ENCODE measurements at places on chromosomes 1 and 21.

GRCh38 chr1:155979597-155980343 lies 1.4 kb upstream of the ARHGEF2 start:
- no peak for DNase-seq

DNA sequence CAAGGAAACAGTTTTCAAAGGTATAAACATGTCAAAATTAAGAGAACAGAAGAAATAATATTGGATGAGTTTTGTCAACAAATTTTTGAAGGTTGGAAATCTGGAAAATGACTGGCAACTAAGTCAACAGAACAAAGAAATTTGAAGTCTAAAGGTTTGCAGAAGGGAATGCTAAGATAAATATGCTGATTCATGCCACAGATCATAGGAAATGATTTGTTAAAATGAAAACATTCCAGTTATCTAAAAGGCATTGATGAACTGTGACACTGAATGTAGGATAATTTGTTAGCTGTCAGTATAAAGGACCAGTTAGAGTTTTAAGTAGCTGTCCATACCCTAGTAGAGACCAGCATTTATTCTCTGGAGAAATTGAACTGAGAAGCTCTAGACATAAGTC lies 157.9 kb upstream of the CHRM3 start:
- no peak for DNase-seq

DNA sequence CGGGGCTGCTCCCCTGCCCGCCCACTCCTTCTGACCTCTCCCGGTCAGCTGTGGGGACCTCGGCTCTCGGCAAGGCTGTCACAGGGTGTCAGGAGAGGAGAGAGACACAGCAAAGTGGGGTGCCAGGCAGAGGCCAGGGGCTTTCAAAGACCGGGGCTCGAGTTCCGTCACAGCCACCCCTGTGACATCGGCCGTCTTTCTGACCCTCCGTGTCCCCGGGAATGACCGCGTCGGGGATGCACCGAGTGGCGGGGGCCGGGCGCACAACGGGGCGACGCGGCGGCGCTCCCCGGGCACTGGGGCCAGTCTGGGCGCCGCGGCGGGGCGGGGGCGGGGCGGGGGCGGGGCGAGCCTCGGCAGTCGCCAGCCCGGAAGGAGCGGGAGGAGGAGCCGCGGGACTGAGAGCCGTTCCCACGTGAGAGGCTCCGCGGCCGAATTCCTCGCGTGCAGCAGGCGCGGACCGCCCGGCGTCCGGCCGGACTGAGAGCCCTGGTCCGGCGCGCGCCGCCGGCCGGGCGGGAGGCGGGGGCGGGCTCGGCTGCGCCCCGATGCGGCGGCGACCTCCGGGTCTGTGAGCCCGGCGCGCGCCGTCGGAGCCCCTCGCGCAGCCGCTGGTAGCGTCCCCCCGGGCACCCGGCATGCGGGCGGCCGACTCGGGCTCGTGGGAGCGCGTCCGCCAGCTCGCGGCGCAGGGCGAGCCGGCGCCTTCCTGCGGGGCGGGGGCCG lies 229.7 kb upstream of the TMEM51 start:
- no peak for DNase-seq

DNA sequence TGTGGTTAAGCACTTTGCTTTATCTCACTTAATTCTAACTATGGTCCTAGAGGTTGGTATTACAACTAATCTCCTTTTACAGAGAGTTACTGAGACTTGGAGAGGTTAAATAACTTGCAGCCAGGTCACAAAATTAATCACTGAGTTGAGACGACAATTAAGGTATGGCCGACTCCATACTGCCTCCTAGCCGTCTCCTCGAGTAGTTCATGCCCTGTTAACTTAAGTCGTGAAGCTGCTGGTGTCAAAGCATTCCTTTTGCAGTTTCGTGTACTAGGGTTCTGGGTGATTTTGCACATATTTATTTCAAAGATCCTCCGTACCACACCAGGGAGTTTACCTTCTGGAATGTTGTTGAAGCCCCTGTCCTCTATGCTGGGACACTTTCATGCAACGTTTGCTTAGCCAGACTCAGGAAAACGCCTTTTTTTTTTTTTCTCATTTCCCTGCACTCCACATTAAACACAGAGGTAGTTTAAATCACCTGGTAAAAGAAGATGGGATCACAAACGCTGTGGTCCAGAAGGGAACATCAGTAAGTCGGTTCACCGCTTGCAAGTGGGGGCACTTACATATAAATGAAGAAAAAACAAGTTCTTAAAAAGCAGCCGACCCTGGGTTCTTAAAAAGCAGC lies 570 bp upstream of the NEK7 start:
- peak; percentile 42 for DNase-seq

GRCh38 chr1:219381396-219381795 lies 207.7 kb downstream of the LYPLAL1 start:
- DNase-seq, result no peak

GRCh38 chr1:169383449-169383848 lies 15.5 kb downstream of the BLZF1 start:
- DNase-seq, result no peak

- DNase-seq, result no peak
Observed at GRCh38 chr1:107788206-107789202, 176.5 kb downstream of the VAV3 start.

DNA sequence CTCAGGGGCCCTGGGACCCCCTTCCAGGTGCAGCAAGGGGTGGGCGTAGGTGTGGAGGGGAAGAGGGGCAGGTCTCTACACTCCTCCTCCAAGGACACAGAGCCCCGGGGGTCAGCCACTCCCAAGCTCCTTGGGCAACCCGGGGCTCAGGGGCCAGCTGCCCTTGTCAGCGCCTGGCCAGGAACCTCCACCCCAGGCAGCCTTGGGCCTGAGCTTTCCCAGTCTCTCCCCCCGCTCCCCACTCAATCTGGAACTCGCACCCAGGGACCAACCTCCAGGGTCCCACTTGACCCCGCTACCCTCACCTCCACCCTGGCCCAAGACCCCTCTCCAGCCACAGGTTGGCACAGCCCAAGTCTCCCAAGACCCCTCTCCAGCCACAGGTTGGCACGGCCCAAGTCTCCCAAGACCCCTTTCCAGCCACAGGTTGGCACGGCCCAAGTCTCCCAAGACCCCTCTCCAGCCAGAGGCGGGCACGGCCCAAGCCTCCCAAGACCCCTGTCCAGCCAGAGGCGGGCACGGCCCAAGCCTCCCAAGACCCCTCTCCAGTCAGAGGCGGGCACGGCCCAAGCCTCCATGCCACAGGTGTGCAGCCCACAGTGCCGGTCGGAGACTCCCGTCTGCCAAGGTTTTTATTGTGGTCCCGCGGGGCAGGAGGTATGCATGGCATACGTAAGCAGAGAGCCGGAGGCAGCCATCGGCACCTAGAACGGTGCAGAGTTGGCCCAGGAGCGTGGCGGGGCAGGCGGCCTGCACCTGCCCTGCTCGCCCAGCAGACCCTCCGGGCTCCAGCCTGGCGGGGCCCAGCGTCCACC lies 3.0 kb downstream of the TNFRSF4 start:
- no peak for DNase-seq

GRCh38 chr1:234975122-234975940 lies 153.3 kb downstream of the TOMM20 start:
- DNase-seq, result no peak

GRCh38 chr1:36651176-36651910 lies 168.6 kb upstream of the CSF3R start:
- DNase-seq, result no peak

- no peak for DNase-seq
Observed at GRCh38 chr1:10507111-10507879, 32.5 kb downstream of the PEX14 start.

DNA sequence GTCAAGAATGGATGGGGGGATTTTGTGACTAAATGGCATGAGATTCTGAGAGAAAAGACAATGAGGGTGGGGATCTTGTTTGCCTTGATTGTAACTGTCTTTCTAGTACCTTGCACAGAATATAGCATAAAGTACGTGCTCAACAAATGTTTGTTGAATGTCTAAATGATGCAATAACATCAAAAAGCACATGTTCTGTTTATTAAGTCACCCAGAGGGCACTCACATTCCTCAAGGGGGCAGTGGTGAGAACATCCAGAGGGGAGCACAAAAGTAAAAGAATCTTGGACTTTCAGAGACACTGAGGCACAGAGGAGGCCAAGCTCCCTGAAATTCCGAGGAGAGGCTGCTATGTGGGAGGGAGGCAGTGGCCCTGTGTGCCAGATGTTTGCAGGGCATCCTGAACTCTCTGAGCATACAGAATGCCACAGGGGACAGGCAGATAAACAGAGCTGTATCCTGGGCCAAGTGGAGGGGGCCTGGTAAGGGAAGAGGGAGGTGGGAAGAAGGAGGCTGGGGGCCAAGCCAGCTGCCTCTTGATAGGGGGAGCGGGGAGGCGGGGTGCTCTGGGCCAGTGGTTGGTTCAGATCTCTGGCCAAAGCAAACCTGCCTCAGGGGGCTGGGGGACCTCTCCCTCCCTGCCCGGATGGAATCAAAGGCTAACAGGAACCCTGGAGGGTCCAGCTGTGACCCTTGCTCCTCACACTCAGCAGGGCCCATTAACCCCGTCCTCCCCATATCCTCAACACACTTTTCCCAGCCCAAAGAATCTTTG lies 6.5 kb upstream of the ATP1A2 start:
- no peak for DNase-seq

GRCh38 chr1:2238361-2239012 lies 10.4 kb downstream of the SKI start:
- DNase-seq, result no peak

DNA sequence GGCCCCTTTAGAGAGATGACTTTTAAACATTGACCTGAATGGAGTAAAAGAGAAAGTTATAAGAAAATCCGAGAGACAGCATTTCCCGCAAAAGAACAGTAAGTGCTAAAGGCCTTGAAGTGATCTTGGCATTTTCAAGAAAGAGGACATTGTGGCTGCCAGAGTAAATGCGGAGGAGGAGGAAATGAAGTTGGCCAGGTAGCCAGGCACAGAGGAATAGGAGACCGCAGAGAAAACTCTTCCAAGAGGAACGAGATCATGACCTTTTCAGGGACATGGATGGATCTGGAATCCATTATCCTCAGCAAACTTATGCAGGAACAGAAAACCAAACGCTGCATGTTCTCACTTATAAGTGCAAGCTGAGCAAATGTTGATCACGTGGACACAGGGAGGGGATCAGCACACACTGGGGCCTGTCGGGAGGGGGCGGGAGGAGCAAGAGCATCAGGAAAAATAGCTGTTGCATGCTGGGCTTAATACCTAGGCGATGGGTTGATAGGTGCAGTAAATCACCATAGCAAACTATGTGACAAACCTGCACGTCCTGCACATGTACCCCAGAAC lies 49.7 kb downstream of the EEIG2 start:
- no peak for DNase-seq

DNA sequence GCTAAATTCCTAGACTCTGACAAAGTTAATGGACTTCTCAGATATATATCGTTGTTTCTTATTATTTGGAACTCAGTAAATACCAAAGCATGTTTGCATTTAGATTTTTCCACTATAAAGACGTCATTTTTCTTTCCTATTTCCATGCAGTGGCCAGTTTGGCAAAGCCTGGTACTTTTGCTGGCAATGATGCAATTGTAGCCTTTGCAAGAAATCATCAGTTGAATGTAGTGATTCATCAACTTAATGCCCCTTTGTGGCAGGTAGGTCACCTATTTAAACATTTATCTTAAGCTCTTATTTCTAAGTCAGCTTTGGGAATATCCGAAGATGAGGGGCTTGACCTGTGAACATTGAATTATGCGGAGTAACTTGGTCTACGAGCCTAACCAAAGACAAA lies 12.0 kb downstream of the OTUD3 start:
- DNase-seq, result no peak

DNA sequence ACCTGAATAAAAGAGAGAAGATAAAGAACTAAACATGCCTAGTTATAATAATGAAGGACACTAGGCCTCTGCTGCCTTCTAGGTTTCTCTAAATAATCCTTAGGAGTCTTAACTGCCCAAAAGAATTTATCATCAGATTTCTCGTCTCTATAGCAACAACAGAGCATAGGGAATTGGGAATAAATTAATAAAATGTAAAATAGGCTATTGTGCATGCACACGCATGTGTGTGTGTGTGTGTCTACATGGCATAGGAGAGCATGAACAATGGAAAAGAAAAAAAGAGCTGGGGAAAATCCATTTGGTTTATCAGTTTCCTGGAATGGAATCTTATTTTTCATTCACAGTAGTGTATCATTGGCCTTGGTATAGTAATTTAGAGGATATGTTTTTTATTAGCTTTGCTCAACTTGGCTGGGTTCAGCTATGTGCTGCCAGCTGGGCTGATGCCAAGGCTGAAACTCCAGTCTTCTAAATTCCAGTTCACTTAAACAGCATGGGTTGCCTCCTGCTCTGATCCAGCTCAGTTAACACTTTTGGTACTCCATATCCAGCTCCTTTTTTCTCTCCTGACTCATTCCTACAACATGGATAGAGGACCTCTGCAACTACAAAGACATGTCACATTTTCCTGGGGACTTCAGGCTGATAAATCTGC lies 80.6 kb upstream of the SLFNL1 start:
- DNase-seq, result no peak

DNA sequence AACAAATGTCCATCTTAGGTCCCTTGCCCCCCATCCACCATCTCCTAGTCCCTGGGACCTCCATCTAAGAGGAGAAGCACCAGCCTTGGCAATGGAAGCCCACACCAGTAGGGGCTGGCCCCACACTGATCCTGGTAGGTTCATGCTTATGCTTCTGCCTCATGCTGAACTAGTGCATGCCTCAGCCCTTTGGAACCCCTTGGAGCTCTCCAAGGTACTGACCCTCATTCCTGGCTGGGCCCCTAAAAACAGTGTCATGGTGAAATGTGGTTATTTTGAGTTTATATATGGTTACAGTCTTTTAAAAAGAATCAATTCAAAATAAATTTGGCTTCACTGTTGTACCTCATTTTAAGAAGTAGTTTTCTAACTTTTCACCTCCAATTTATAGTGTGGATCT lies 108.3 kb downstream of the HIVEP3 start:
- no peak for DNase-seq

DNA sequence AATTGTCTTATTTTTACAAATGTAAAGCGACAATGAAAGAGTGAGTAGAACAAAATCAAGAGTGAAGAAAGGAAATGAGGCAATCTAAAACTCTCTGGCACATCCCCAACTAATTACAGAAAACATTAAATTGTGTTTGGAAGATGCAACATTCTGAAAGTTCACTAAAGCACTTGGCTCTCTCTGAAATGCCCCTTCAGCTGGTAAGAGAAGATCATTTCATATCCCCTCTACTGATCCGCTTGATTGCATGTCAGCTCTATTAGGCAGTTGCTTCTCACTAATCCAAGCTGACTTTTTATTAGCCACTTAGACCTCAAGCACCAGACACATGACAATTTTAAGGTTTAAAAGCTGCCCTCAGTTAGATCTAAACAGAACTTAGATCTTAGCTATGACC lies 262.8 kb upstream of the PRMT6 start:
- no peak for DNase-seq

GRCh38 chr21:26888931-26889330 lies 43.7 kb upstream of the ADAMTS1 start:
- no peak for DNase-seq

- DNase-seq, result no peak
Observed at GRCh38 chr1:153533689-153534201, 2.0 kb downstream of the S100A6 start.

GRCh38 chr1:21586846-21587601 lies 77.8 kb downstream of the ALPL start:
- no peak for DNase-seq

DNA sequence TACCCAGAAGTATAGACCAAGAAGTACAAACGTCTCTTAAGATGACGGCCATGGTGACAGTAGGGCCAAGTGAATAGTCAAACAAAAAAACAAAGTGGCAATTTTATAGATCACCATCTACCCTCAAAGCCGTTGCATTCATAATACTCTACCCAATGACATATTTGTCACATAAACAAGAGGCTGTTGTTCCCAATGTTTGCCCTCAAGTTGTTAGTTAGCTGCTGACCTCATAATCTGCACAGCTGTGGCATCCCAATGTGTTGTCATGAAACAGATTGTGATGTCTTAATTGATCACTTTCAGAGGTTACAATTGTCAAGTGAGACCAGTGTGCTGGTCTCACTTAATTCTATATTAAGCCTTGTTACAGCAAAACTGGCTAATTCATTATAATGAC lies 333.8 kb downstream of the ST6GALNAC3 start:
- DNase-seq, result no peak
